ENCODE measurements at places on chromosomes 1 and 21. TPM values are rescaled to one million over a fixed set of nuclear protein-coding genes. Genes with fewer than 3 reads are reported as not detected.

DNA sequence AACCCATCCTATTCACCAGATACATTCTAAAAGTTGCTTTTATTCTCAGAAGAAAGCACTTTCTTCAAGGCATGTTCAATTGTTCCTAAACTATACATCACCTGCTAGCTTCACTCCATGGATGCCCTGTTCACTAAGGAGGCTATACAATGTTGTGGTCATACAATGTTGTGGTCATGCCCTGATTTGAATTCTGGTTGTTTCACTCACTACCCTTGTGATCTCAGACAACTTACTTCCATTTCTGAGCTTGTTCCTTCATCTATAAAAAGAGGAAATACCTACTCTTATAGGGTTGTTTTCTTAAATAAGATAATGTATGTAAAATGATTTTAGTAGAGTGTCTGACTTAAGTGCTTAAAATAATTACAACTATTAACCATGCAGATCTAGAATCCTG, 19.7 kb downstream of the EDEM3 start:
- no peak for DNase-seq

The LAMTOR5 gene
- total RNA-seq: 112 TPM

DNA sequence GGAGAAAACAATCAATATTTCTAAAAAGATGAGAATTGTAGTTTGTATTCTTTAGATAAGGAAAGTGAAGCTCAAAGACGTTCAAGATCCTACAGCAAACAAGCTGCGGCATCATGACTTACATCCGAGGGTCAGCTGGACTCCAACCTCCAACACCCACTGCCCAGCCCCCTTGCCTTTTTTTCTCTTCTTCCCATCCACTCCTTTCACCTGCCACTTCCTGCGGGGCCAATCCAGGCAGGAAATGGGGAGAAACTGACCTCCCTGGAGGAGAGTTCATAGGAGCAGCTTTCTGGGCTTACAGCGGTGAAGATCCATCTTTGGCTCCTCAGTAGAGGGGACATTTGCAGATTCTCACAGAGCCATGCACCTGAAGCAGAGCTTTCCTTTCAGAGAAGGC, 361.5 kb downstream of the PTPRU start:
- no peak for DNase-seq

DNA sequence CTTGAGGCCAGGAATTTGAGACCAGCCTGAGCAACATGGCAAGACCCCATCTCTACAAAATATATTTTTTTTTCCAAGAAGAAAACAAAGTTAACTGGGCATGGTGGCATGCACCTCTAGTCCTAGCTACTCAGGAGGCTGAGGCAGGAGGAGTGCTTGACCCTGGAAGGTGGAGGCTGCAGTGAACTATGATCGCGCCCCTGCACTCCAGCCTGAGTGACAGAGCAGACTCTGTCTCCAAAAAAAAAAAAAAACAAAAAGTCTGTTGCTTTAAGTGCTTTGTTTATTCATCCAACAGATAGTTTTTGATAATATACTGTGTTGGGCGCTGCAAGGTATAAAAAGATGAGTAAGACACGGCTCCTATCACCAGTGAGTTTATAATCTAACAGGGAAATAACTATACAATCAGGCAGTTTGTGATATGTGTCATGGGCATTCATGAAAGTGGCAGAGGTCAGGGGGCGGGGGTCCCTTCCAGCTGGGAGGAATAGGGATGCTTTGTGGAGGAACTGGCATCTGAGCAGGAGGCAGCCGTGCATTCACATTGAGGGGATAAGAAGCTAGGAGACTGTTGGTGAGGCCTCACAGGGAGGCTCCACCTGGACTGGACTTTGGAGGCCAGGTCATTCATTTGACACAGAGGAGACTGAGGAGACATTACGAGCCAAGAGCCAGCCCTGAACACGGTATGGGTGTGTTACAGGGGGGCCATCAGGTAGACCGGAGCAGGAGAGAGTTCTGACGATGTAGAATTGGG, 67.3 kb upstream of the ERRFI1 start:
- DNase-seq: no peak

DNA sequence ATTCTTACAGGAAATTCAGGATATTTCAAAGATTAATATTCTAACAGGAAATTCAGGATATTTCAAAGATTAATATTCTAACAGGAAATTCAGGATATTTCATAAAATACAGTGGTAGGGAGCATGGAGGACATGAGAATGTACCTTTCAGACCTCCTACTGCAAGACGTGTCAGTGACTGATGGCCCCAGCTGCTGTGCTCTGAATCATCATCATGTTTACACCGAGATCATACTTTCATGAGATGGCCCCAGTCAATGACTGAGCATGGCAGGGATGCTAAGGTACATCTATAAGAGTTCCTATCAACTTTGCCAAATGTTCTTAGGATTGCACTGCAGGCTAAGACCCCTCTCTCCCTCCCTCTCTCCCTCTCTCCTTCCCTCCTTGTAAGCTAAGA, 69.0 kb downstream of the HFM1 start:
- DNase-seq: no peak

The NR1I3 gene
- not detected for total RNA-seq

- DNase-seq: no peak
These were observed 385.6 kb downstream of the PTPRU start for GRCh38 chr1:29621826-29622435.

The EFHD2 gene
- total RNA-seq: 7.9 TPM
